ENCODE measurements at places on chromosomes 7 and 10. TPM values are rescaled to one million over a fixed set of nuclear protein-coding genes. Genes with fewer than 3 reads are reported as not detected.
A peak's percentile ranks its signal among the peaks of the same experiment; 100 is the strongest.

- ATAC-seq, result no peak
These were observed 16.6 kb upstream of the TAS2R60 start for GRCh38 chr7:143426479-143427142.

DNA sequence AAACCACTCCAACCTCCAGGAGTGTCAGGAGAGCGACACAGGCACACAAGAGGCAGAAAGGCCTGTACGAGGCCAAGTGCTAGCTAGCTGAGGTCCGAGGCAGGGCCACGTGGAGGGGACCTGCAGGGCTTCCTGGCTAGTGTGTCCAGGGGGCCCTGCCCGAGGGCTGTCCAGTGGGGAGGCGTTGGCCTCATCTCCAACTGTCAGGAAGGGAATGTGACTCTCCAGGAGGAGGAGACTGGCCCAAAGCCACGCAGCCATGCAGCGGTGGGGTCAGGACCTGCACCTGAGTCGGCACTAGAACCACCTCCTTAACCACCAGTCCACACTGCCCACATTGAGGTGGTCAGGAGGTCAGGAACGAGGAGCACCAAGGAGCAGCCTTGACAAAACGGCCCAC lies 32.3 kb upstream of the FXYD4 start:
- no peak for ATAC-seq

GRCh38 chr10:44398271-44398670 lies 13.4 kb upstream of the CXCL12 start:
- ATAC-seq, result no peak

GRCh38 chr10:70542565-70542938 lies 60.0 kb downstream of the PRF1 start:
- no peak for ATAC-seq

DNA sequence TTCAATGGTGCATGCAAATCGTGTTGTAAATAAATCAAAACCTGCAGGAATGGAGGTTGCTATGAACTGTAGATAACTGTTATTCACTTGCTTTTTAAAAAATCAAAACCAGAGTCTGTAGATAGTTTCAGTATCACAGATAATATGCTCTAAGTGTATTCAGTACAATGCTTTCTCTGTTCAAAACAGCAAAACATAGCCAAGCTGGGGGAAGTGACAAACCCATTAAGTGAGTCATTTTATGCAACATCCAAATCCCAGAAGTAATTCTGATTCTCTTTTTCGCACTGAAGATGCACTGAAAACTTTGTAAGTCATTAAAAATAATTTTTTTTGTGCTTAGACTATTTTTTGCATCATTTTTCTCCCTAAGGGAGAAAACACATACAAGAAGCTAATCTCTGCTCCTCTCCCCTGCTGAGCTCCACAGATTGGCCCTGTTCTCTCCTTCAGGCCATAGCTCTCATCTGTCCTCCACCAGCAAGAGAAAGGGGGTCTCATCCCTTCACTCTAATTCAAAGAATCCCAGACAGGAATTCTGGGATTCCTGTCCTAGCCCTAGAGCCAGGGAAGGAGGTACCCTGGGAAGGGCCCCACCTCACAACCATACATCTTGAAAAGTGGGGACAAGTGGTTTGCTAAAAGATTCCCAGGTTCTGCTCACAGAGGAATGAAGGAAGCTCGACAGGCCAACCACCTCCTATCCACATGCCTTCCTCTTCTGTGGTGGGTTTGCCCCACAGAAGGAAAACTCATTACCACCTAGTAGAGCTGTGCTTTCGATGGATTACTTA lies 4.9 kb downstream of the PRTFDC1 start:
- ATAC-seq, result no peak

The FBXO24 gene
- total RNA-seq, result 1.9 TPM

The SLC16A9 gene
- 33.4 TPM for total RNA-seq

GRCh38 chr7:40891232-40891631 lies 756.4 kb downstream of the SUGCT start:
- no peak for ATAC-seq

- no peak for ATAC-seq
These were observed 24.3 kb upstream of the COBL start for GRCh38 chr7:51340936-51341335.

DNA sequence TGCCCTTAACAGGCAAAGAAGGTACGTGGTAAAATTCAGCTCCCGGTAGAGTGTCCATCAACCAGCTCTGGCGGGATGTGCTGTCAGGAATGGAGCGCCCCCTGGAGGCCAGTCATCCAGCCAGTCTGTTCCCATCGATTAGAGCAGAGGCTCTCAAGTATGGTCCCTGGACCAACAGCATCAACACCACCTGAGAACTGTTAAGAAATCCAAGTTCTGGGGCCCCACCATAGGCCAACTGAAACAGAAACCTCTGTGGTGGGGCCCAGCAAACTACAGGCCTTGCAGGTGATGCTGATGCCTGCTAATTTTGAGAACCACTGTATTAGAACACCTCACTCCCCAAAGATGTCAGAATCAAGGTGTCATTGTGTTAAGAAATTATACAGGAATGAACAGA lies 109.2 kb downstream of the DPY19L1 start:
- ATAC-seq, result no peak

The TMEM139 gene
- 1.8 TPM for total RNA-seq

The SFTPD gene
- total RNA-seq, result not detected

The PTPRE gene
- total RNA-seq, result 6.9 TPM

The CD36 gene
- total RNA-seq, result 126 TPM

GRCh38 chr7:106121189-106121810 lies 9.2 kb upstream of the SYPL1 start:
- ATAC-seq, result no peak

DNA sequence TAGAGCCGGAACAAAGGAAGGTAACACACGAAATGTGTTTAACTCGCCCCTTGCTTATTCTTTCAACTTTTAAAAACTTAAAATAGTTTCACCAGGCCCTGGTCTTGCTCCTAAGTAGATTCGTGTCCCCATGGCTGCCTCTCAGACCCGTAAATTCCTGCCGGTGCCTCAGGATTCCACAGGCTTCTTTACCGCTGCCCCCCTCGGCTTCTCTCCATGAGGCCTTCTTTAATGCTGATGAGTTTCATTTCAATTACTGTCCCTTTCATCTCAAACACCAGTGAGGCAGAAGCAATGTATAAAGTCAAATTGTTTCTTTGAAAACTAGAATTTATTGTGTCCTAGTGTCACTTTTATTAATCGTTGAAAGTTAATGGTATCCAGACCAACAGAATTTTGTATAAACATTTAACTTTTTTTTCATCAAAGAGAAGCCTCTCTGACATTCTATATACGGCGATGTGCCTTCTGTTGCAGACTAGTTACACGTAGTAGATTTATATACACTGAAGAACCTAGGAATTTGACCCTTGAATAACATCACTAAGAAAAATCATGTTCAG lies 225.2 kb downstream of the C7orf25 start:
- peak; percentile 42 for ATAC-seq

GRCh38 chr10:118173296-118173695 lies 126.6 kb upstream of the RAB11FIP2 start:
- no peak for ATAC-seq

The PON1 gene
- total RNA-seq, result not detected

The ANKRD61 gene
- 1.1 TPM for total RNA-seq

- ATAC-seq, result no peak
These were observed 8.0 kb upstream of the ZMIZ1 start for GRCh38 chr10:79060641-79061255.

GRCh38 chr7:72038022-72038732 lies 374.0 kb downstream of the CALN1 start:
- no peak for ATAC-seq

DNA sequence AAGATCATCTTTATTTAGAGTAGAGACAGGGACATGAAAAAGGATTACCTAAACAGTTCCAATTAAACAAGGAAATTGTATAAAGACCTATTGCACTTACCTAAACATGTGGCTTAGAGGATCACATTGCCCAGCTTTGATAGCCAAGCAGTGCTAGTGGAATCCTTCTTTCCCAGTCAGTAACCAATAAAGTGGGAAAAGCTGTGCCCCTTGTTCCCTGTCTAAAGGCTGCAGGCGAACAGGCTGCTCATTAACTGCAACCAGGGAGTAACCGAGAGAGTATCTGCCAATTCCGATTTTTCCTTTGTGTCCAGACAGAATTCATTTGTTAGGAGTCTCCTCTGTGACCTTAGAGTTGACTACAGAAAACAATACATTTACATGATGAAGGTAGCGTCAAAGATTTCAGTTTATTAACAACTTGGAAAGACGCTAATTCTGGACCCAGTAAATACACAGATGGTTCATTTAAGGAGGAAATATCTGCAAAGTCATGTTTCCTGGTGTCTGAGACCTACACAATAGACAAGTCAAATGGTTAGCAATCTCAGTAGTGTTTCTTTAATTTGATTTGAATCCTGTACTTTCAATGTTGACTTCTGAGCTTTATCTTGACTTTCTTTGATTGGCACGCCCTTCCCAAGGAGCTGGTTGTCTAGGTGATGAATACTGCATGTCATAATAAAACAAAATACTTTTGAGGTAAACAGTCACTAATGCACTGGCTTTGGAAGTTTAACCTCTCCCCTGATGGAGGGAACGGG lies 57.3 kb upstream of the MET start:
- no peak for ATAC-seq

DNA sequence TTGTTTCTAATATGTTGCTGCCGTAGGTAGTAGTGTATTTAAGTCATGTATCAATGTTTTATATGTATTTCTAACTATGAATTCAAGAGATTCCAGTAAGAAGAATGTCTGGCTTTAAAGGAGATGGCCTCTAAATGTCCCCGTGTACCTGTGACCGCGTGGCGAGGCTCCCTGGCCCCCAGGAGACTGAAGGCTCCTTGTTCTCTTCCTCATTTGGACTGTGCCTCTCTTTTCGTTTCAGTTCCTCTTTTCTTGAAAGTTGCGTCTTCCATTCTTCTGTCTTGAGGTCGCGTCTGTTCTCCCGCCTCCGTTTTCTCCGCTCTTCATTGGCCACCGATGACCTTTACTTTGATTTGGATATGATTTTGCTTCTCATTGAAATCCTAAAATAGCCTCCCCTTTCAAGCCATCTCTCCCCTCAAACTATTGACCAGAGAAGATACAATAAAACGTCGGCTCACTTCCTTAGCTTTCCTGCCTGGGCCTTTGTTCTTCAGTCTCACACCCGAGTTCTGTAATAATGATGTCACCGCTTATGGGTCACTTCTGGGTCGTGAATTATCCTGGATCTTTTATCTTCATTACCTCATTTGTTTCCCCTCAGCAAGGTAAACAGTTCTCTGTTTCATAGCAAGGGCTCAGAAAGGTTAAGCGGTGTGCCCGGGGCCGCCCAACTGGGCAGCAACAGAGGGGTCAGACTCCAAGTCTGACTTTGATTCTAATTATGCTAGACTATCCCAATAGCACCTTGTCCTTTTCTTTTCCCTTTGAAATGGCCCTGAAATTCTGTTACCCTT lies 28.7 kb downstream of the WIPI2 start:
- ATAC-seq, result no peak

The CALHM3 gene
- not detected for total RNA-seq

- ATAC-seq, result peak; percentile 71
These were observed 93.9 kb downstream of the PDGFA start for GRCh38 chr7:425794-426188.

DNA sequence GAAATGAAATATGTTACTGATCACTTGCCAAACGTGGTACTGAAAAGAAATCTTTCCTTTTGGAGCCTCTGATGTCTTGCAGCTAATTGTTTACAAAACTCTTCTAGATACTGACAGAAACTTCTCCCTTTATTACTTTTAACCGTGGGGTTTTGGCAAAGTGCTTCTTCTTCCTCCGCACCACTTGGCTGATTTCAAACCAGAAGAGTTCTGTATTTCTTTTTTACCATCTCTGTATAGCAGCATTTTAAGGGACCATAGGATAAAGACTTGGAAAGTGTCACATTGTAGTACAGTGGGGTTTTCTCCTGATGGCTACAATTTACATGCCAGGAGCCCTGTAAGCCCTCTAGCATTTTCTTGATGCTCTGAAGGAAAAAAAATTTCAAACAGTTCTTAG lies 21.9 kb upstream of the CREB5 start:
- no peak for ATAC-seq

DNA sequence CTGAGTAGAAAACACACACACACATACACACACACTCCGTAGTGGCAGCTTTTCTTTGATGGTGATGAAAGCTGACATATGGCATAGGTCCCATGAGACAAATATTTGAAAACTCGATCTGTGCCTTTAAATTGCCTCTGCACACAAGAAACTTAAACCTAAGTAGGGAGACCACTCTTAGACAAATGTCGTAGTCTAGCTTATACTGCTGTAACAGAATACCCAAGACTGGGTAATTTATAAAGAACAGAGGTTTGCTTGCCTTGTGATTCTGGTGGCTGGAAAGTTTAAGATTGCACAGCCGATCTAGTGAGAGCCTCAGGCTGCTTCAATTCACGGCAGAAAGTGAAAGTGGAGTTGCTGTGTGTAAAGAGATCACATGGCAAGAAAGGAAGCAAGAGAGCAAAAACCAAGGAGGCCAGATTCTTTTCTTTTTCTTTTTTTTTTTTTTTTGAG lies 489.4 kb upstream of the SORCS1 start:
- no peak for ATAC-seq

The EGFR gene
- total RNA-seq, result 0.81 TPM

The FOXI2 gene
- 0.21 TPM for total RNA-seq

GRCh38 chr7:158976468-158976848 lies 120.1 kb downstream of the DYNC2I1 start:
- ATAC-seq, result peak; percentile 39

GRCh38 chr10:23834091-23834490 lies 374.8 kb upstream of the KIAA1217 start:
- no peak for ATAC-seq

DNA sequence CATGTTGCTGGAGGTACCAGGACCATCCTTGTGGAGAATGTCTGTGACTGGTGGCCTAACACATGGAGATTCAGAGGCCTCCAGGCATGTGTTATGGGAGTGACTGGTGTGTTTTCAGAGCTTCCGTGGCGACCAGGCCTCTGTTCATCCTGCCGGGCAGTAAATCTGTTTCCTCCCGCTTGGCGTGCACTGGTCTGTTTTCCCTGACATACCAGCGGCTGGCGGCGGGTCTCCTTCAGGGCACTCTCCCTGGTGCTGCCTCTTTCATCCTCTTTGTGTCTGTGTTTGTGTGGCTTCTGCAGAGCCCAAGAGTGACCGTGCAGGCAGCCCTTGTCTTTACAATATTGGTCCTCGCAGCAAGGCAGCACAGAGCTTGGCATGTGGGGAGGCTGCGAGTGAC lies 385.1 kb upstream of the MKI67 start:
- no peak for ATAC-seq

The AQP1 gene
- total RNA-seq, result 1.1 TPM

The IL6 gene
- not detected for total RNA-seq

GRCh38 chr10:62735464-62736167 lies 68.9 kb upstream of the ADO start:
- no peak for ATAC-seq

All from motor neuron (in vitro differentiated cells).